Neural cell (in vitro differentiated cells): ENCODE measurements at places on chromosomes 3 and 15. TPM values are rescaled to one million over a fixed set of nuclear protein-coding genes. Genes with fewer than 3 reads are reported as not detected.

The EXD1 gene
- polyA plus RNA-seq: 0.40 TPM in 1 of 2 replicates, not detected in the other

The MINDY4B gene
- 0.28 TPM in 1 of 2 replicates, not detected in the other for polyA plus RNA-seq

The CPB1 gene
- polyA plus RNA-seq: 0.19 TPM in 1 of 2 replicates, not detected in the other

The INSYN1 gene
- polyA plus RNA-seq: 21.3 and 23.6 TPM in 2 replicates

The CEMIP gene
- 0.04 and 0.06 TPM in 2 replicates for polyA plus RNA-seq

The TRPM1 gene
- polyA plus RNA-seq: not detected in 2 replicates
